Left ventricle myocardium inferior (tissue), 1 donor: ENCODE measurements at places on chromosomes 4 and X. TPM values are rescaled to one million over a fixed set of nuclear protein-coding genes. Genes with fewer than 3 reads are reported as not detected.

The SLC4A4 gene
- 29.8 TPM for total RNA-seq

The CABS1 gene
- not detected for total RNA-seq

- H3K4me3 ChIP-seq = no peak overlapping the region
- no peaks in the 10 kb centered on the region for H3K4me1 ChIP-seq
- no peak overlapping the region for H3K27ac ChIP-seq
- DNase-seq = no peak
- no peaks in the 10 kb centered on the region for H3K36me3 ChIP-seq
Measured at GRCh38 chrX:140132937-140133336, 167.6 kb upstream of the CXorf66 start.

- no peak overlapping the region for H3K4me3 ChIP-seq
- H3K4me1 ChIP-seq = no peaks in the 10 kb centered on the region
- H3K36me3 ChIP-seq = no peaks in the 10 kb centered on the region
- H3K27me3 ChIP-seq = no peaks in the 10 kb centered on the region
- no peak for DNase-seq
- H3K27ac ChIP-seq = no peak overlapping the region
Measured at GRCh38 chr4:126375462-126376054, 1060.8 kb downstream of the FAT4 start.
